ENCODE measurements at places on chromosomes 3 and 15.

DNA sequence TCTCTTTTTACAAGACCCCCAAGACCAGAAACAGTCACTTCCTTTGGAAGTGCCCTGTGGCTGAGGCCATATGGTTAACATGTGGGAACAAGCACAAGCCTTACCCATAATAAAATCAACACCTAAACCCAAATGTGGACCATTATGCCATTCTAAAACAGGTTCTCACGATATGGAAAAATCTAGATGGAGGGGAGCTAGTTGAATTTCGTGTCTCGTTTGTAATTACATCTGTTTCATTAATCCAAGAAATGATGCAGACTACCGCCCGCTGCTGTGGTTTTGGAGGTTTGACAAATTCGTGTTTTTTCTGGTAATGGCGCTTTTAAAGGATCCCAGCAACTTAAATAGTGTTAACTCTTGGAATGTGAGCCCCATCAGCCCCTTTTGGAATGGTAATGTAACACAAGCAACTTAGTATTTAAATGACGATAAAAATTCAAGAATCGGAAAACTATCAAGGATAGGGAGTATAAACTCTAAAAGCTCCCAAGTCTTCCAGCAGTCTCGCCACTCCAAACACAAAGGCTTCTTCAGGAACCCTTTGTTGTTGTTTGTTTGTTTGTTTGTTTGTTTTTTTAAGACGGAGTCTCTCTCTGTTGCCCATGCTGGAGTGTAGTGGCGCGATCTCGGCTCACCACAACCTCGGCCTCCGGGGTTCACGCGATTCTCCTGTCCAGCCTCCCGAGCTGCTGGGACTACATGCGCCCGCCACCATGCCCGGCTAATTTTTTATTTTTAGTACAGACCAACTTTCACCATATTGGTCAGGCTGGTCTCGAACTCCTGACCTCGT lies 1.1 kb downstream of the CNBP start:
- no peak for DNase-seq

DNA sequence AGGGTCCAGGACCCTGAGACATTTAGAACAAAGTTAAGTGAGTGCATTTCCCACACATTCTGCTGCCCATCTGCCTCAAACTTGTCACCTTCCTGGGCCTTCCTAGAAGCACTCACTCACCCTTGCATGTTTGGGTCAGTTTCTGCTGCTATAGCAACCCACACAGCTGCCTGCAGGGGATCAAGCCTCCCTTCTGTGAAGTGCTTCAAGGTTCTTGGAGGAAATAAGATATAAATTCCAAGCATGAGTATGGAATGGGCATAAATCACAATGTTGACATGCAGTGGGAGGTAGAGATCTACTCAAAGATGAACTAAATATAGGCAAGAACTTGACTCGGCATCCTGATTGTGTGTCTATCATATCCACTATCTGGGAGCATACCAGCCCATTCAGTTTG lies 140.4 kb downstream of the SLC9A9 start:
- no peak for DNase-seq

- no peak for DNase-seq
Measured at GRCh38 chr3:16900779-16901440, 16.2 kb downstream of the PLCL2 start.

GRCh38 chr15:63805993-63806980 lies 27.5 kb downstream of the HERC1 start:
- DNase-seq, result no peak

GRCh38 chr15:81378443-81378842 lies 4.4 kb upstream of the TMC3 start:
- no peak for DNase-seq

GRCh38 chr15:87753539-87753938 lies 503.0 kb downstream of the NTRK3 start:
- no peak for DNase-seq

Data from NCI-H524 treated with DMSO at 0.1 percent for 48 hours (cell line).